ENCODE measurements at places on chromosomes 5 and 9.

GRCh38 chr5:160269017-160269416 is 39.7 kb downstream of the FABP6 start:
- DNase-seq, result peak; percentile 30

- DNase-seq, result no peak
Observed at GRCh38 chr9:76943054-76943453, 37.1 kb upstream of the PRUNE2 start.

GRCh38 chr9:111917201-111917600 is 20.6 kb downstream of the UGCG start:
- DNase-seq, result no peak

DNA sequence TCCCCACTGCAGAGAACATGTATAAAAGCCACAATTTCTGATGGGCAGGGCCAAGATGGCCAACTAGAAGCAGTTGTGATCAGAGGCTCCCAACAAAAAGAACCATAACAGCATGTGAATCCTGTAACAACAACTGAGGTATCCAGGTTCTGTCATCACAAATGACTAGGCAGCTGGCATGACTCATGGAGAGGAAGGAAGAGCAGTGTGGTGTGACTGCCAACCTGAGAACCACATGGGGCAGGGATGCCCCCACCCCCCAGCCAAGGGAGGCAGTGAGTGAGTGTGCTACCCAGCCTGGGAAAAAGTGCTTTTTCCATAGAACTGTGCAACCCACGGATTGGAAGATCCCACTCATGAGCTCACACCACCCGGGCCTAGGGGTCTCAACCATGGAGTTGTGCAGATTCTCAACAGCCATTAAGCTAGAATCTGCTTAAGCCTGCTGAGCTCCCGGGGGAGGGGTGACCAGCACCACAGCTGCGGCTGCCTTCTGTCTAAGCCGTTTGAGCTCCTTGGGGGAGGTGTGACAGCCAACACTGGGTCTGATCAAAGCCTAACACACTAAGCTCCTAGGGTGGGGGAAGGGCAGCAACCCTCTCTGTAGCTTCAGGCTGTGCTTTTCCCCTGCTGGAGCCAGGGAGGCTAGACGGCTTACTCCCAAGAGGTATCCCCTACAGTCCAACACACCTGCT is 80.1 kb upstream of the DMAC1 start:
- DNase-seq, result peak; percentile 7

DNA sequence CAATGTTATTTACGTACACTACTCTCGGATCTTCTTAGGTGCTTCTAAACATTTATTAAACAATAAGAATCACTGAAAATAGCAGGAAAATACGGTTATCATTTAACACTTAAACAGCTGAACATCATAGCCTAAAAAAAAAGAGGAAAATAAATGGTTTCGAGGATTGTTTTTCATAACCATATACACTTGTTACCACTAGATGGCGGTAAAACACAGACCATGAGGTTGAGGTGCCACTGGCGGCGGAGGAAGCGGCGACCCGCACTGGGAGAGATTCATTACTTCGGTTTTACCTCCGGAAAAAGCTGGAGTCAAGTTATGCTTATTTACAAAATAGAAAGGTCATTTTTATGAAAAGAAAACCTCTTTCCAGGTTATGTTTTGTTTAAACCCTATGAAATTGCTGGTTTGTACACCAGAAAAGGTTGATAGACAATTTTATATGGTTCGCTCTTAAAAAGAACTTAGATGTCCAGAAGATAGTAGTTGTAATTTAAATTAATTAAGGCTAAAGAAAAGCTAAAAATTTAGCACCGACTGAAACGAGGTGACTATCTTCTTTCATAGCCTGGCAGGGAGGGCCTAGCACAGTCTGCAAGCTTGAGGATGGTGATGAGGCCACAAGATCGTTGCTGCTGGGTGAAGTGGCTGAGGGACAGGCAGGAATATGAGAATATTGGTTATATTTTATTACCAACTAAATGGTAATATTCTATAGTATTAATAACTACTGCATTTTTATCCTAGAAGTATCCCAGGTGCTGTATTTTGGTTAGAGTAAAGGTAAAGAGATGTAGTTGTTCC is 605.7 kb downstream of the RAB3C start:
- DNase-seq, result peak; percentile 72

- DNase-seq, result peak; percentile 19
Observed at GRCh38 chr5:7897014-7897600, 28.2 kb downstream of the MTRR start.

DNA sequence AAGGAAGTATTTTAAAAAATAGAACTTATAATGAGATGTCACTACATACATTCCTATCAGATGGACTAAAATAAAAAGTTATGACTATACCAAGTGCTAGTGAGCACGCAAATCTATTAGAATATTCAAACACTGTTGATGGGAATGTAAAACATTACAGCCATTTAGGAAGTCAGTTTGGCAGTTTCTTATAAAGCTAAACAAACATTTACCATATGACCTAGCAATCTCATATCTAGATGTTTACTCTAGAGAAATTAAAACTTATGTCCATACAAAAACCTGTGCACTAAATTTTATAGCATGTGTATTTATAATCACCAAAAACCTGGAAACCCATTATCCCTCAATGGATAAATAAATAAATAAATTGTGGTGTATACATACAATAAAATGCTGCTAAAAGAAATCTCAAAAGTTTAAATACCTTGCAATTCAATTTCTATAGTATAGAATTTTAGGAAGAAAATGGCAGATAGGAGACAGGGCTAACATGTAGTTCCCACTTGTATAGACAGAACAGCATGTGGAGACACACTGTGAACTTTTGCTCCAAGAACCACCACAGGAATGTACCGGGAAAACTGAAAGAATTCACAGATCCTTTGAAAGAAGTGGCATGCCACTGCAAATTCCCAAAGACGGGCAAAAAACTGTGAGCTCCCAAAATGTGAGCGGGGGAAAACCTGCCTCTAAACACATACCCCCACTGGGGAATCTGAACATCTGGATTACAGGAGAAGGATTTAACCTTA is 174.6 kb upstream of the SPEF2 start:
- DNase-seq, result no peak

GRCh38 chr5:154501566-154501965 is 23.5 kb upstream of the HAND1 start:
- no peak for DNase-seq

- peak; percentile 70 for DNase-seq
Observed at GRCh38 chr5:178232124-178232919, at the start of gene PHYKPL. Gene PHYKPL (minus strand): TSS chr5:178232802. CDS start chr5:178232550, 252 bp downstream.

GRCh38 chr9:133992780-133993634 is 883 bp upstream of the VAV2 start:
- DNase-seq, result peak; percentile 72

DNA sequence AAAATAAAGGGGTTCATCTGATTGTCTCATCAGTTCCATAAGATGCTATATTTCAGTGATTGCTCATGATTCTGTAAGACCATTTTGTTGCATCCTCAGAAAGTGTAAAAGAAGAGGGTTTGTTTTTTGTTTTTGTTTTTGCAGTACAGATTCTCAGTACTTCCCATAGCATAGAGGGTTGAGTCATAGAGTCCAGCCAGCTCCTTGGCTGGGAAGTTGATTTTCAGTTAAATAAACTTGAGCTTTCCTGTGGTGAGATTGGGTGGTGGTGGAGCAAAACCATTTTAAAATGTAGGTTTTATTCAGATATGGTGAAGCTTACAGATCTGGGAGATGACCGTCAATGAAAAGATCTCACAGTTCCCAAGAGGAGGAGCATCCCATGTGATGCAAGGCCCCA is 48.2 kb downstream of the DAPK1 start:
- DNase-seq, result no peak

DNA sequence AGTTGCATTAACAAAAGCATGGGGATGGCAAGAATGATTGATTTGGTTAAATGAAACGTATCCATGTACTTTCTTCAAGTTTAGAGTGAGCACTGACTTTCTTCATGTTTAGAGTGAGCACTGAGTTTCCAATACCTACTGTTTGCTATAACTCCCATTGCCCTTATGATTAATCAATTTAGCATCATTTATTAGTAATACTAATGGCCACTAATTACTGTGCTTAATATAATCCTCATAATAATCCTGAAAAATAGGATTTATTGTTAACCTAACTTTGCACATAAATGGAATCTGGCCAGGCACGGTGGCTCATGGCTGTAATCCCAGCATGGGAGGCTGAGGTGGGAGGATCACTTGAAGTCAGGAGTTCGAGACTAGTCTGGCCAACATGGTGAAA is 22.1 kb upstream of the GPR21 start:
- DNase-seq, result no peak

DNA sequence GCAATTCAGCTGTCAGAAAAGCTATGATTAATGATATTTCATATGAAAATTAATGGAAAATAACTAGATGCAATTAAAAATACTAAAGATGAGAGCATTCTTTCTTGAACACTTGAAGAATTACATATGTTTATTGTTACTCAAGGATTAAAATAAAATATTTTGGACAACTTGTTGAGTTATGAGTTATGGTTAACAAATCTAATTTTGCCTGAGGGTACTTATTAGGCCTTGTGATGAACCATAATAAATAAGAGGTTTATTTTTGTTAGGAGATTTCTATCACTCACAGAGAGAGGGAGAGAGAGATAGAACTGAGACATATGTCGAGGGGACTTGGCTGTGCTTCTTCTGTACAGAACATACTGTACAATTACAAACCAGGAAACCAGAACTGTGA is 183.7 kb downstream of the ISL1 start:
- no peak for DNase-seq

- DNase-seq, result no peak
Observed at GRCh38 chr9:5819174-5819573, 13.7 kb downstream of the ERMP1 start.

- no peak for DNase-seq
Observed at GRCh38 chr5:130605234-130605633, 559.8 kb downstream of the HINT1 start.

DNA sequence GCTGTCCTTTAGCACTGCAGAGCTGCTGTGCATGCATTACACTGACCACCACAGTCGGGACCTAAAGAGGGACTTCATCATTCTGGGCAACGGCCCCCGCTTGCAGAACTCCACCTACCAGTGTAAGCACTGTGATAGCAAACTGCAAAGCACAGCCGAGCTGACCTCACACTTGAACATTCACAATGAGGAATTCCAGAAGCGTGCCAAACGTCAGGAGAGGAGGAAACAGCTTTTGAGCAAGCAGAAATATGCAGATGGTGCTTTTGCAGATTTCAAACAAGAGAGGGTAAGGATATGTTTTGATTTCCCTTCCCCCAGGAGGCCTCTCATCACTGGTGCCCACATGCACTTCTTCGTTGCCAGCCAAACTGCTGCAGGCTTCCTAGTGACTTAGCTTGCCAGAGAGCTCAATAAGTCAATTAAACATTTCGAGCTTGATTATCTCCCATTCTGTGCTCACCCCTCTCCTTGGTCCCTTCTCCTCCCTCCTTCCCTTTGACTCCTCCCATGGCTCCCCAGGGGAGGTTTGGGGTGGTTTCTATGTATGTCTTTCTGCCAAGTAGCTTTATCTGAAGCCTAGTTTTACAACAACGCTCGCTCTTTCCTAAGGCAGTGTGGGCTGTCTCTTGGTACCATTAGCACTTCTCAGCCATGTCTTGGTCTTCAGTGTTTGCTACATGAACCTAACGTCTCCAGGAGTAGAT is 66.7 kb downstream of the ZNF462 start:
- DNase-seq, result no peak

DNA sequence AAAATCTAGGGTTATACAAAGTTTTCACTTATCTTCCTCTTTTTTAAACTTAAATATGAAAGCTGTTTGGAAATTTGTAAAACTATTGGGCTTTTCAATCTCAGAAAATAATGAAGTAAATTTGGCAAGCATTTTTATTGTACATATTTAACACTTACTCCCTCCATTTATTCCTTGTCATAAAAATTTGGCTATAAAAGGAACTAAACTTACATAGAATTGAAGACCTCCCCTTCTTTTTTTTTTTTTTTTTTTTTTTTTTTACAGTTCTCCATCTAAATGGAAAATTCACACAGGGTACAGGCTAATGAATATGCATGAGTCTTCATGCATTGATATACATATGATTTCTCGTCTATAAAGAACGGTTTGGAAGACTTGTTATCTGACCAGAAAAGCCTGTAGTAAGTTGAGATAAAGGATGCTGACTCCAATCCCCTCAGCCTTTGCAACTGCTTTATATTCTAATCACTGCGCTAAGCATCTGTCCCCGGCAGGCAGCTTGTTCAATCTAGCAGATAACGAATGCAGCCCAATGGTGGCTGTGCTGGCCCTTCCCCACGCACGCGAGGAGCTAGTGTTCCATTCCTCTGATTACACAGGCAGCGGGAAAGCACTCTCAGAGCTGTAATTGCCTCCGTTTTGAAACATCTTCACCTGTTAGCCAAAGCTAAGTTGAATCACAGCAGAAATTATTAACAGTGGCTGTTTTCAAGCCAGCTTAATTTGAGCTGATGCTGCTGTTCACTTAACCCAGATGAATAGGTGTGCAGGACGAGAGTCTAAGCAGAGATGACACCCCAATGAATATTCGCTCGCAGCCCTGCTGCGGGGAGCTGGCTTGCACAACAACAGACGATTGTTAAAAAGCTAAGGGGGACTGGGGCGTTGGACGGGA is 453.8 kb upstream of the ZNF608 start:
- no peak for DNase-seq

DNA sequence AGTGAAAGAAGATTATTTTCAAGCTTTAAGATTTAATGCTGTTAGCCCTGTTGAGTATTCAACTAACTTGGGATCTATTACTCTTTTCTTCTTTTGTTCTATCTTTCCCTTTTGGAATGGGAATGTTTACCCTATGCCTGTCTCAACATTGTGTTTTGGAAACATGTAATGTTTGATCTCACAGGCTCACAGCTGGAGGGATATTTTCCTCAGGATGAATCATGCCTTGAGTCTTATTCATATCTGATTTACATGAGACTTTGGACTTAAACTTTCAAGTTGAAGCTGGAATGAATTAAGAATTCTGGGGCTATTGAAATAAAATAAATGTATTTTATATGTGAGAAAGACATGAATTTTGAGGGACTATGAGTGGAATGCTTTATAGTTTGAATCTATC is 607.8 kb upstream of the PTGER4 start:
- no peak for DNase-seq

DNA sequence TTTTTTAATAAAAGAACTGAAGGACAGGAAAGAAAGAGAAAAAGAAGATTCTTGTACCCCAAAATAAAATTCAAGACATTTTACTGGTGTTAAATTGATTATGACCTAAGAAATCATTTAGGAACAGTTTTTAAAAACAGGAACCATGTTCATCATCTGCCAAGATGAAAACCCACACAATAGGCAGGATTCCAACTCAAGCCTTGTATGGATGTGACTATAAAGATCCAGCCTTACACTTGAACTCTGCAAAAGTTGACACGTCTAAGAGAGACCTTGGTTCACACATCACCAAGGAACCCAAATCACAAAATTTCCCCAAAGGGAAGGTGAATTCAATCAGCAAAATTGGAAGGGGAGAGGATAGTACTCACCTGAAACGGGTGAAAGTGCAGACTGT is 82.6 kb downstream of the SMIM23 start:
- DNase-seq, result no peak

DNA sequence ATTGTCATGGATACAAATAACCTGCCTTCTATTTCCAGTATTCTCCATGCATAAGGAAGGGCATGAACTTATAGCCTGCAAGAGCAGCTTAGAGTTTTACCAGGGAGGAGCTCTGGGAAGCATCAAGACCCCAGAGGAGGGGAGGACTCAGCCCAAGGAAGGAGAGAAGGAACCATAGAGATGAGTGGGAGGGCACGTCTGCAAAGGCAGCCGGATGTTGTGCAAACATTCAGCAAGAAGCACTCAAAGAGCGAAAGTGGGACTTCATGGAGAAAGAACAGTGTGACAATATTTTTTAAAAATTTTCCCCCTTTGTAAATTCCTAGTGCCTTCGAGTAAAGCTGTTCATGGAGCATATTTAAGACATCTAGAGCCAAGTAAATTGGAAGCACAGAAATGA is 270.1 kb upstream of the PTGER4 start:
- DNase-seq, result peak; percentile 69

GRCh38 chr5:53779541-53779981 is 219.1 kb downstream of the NDUFS4 start:
- no peak for DNase-seq
